Activated gamma-delta T cell (primary cell): ENCODE measurements at places on chromosomes 1 and 21.

GRCh38 chr1:25771221-25772114 is 28.5 kb upstream of the SELENON start:
- no peak for DNase-seq

GRCh38 chr1:221246628-221247415 is 367.6 kb downstream of the HLX start:
- DNase-seq, result no peak

DNA sequence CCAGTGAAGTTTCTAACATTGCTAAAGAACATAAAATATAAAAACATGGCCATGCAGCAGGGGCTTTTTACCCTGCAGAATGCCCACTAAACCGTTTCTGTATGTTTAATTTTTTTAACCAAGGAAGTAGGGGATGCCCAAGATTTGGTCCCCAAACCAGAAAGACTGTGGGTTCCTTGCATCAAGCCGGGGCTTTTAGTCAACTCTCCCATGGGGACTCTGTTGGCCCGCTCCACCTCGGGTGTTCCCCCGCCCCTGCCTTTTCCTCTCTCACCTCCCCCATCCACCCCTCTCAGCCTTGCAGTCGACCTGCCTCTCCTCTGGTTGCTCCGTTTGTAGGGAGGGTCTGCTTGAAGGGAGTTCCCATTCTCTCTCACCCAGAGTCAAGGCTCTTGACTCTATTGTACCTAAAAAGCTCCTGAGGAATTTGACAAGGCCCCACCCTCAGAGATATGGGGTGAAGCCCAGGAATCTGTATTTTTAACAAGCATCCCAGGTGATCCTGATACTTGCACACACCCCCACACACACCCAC is 117.5 kb downstream of the TOMM20 start:
- DNase-seq, result no peak

- no peak for DNase-seq
Measured at GRCh38 chr1:3270403-3271245, 183.8 kb upstream of the ARHGEF16 start.

GRCh38 chr1:214636436-214636835 is 33.4 kb downstream of the CENPF start:
- DNase-seq, result no peak

DNA sequence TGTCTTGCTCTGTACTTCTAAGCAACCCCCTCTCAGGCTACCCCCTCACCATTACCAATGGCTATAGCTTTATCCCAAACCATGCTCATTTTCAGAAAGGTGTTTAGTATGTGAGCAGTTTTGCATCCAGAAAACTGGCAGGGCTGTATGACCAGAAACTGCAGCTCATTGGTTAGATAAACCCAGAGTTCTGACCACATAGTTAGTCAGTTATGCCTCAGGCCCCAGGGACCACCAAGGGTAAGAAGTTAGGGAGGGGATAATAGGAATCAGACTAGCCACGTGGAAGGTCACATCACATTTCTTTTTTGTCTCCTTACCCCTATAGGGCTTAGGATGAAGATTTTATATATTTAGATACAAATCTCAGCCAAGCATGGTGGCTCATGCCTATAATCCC is 1.2 kb downstream of the ITGA10 start:
- DNase-seq, result no peak

GRCh38 chr1:5967351-5968160 is 24.7 kb downstream of the NPHP4 start:
- DNase-seq, result no peak

- DNase-seq, result no peak
Measured at GRCh38 chr1:115343200-115343737, 5.2 kb upstream of the NGF start.

- DNase-seq, result no peak
Measured at GRCh38 chr21:40422896-40423635, 423.9 kb downstream of the DSCAM start.

DNA sequence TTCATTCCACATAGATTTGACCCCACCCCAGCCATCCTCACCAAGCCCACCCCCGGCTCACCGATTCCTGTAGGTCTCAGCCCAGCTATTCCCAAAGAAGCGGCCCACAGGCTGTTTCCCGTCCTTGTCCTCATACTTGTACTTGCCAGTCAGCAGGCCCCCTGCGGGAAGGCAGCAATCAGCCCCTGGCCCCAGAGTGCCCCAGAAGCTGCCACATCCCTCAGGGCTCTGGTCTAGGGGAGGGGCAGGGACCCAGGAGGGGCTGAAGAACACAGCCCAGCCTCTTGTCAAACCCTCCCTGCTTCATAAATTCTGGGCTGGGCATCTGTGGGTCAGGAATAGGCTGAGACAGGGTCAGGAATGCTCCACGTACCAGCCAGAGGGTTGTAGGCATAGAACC is 5.0 kb downstream of the AKR7A2 start:
- DNase-seq, result no peak

DNA sequence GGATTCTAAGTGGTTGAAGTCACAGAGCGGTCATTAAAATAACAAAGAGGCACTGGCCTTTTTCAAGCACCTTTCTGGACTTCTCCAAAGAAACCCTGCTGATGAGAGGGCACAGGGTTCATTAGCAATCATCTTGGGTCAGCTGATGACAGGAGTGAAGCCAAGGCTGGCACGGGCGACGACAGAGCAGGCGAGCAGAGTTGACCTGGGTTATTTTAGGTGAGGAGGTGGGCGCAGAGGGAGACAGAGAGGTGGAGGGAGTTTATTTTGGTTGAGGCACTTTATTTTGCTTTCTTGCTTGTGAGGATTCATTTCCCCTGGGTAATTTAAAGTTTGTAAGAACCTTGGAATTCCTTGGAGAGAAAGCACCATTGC is 57.9 kb downstream of the OLIG1 start:
- no peak for DNase-seq

- no peak for DNase-seq
Measured at GRCh38 chr1:65477414-65478378, 57.2 kb downstream of the LEPR start.

DNA sequence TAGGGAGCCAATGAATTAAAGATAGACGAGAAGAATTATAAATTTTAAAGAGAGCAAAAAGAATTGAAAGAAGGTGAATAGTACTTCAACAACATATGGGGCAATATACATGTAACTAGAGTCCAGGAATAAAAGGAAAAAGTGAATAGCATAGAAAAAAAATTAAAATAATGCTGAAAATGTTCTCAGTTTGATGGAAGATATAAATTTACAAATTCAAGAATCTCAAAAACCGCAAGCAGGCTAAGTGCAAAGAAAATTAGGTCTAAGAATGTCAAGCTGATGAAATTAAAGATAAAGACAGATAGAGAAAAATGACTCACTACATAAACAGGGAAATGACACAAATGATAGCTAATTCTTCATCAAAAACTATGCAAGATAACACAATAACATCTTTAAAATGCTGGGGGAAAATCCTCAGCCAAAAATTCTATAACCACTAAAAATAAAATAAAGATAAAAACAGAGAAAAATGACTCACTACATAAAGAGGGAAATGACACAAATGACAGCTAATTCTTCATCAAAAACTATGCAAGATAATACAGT is 326.3 kb downstream of the TBX15 start:
- no peak for DNase-seq

DNA sequence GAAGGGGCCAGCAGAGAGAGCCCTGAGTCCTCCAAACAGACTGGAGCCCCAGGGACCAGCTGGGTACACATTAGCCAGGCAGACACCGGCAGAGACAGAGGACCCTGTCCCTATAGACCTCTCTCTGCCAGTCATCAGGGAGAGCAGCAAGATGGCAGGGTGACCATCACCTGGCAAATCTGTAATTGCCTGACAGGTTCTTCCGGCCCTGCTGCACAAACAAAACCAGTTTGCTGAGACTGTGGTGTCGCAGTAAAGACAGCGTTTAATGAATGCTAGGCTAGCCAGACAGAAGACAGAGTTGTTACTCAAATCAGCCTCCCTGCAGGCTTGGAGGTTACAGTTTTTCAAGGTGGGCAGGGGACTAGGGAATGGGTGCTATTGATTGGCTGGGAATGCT is 618.9 kb downstream of the NPHP4 start:
- no peak for DNase-seq

GRCh38 chr1:24100945-24101737 is 10.8 kb downstream of the MYOM3 start:
- DNase-seq, result no peak

DNA sequence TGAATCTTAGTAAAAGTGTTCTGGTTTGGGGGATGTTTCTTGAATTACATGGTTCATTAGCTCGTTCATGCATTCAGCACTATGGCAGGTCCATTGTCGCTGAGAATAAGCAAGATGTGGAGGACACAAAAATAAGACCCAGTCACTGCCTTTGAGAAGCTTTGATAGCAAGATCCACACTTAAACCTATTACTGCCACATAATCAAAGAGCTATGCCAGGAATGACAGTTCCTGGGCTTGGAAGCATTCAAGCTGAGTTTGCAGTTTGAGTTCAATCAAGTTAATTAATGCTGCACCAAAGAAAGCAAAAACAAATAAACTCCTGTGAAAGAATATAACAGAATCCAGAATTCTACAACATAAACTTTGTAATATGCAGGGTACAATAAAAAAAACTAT is 131.8 kb downstream of the MIS18A start:
- no peak for DNase-seq

GRCh38 chr1:2320760-2321667 is 70.3 kb downstream of the MORN1 start:
- no peak for DNase-seq

GRCh38 chr1:52877554-52877953 is 35.0 kb downstream of the ZYG11A start:
- DNase-seq, result no peak

DNA sequence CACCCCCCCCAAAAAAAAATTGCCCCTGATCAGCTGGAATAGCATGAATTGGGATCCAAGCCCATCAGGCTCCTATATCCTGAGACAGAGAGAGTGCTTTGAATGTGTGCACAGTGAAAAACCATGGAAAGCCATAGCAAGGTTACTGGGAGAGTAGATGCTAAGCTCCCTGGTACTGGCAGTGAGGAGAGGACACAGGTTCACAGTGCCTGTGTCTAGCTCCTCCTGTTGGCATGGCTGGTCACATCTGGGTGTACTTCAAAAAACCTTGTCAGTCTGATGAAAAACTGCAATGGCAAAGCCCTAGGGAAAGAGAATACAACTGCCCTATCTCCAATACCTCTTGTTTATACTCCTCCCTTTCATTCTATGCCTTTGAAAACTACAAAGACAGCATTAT is 12.9 kb downstream of the COPA start:
- no peak for DNase-seq

- no peak for DNase-seq
Measured at GRCh38 chr1:180494370-180494769, 8.0 kb downstream of the ACBD6 start.

DNA sequence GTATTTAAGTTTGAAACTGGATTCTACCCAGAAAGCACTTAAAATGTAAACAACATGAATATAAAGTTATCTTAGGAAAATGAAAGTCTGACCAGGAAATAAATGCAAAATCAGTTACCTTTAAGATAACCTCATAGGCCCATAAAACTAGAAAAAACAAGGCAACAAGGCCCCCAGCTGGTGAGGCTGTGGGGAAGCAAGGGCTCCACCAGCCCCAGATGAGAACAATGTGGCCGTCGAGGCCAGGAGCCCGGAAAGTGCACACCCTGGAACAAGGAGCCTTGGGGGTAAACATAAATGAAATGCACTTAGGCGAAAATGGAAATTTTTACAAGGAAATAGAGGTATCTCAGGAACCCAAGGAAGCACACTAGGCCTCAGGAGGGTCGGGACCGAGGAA is 37.9 kb upstream of the BMP8B start:
- no peak for DNase-seq
